Left kidney (tissue), 8 donors: ENCODE measurements at places on chromosomes 6 and 20. TPM values are rescaled to one million over a fixed set of nuclear protein-coding genes. Genes with fewer than 3 reads are reported as not detected.

Gene XKR7
- polyA plus RNA-seq: 0.35 TPM

DNA sequence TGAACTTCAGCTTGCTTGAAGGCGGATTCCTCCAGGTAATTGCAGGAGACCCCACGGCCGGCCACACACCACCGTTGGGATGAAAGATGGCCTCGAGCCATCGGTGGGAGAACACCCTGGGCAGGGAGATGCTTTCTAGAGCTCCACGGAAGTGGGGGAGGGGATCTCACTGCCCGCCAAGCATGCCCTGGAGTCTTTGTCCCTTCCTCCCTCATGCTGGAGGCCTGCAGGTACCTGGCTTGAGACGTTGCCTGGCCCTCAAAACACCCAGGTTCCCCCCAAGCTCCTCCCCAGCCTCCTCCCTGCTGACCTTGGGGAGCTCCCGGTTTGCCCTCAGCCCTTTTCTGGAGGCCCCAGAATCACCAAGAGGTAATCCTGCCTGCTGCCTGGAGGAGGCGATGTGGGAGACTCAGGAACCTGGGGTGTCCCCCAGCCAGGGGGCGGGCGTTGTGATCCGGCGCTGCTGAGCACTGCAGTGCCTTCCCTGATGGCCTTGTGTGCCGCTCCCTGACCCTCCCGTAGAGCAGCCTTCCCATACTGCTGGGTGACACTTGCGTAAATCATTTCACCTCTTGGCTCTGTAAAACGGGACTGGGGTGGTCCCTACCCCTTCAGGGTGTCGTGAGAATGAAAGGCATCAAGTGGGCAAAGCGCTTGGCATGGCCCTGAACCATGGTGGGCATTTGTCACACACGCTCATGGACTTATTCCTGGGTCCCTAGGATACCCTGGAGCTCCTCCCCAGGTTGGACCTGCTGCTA is 91.4 kb downstream of the CEBPB start:
- no peak for DNase-seq

GRCh38 chr20:24995741-24996448 is 3.3 kb upstream of the APMAP start:
- no peak for DNase-seq

- no peak for DNase-seq
These were observed 49.4 kb upstream of the FNDC1 start for GRCh38 chr6:159119791-159120190.

DNA sequence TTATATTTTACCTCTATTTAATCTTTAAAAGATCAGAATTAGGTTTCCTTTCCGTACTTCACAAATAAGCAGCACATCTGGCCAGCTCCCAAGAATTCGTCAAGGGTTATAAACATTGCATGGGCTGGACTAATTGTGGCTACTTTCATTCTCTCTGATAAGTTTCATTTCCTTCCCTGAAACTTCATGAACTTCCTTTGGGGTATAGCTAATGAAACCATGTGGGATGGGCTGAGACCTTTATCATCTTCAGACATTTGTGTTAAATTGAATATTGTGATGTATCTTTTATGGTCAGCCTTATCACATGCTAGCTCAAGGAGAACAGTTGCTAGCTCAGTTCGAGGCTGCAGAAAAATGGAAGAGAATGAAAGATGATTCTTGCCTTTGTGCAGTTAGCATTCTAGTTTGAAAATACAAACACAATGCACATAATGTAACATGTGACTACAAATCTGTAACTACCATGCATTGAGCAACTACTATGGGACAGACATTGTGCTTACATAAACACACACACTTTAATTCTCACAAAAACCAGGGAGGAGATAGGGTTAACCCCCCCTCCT is 1.7 kb upstream of the GMPR start:
- peak; percentile 82 for DNase-seq

- DNase-seq: no peak
These were observed 47.9 kb upstream of the SLC22A16 start for GRCh38 chr6:110524305-110524704.

- no peak for DNase-seq
These were observed 182.7 kb upstream of the OLIG3 start for GRCh38 chr6:137676888-137677287.

Gene SLC16A10
- polyA plus RNA-seq: 34.1 TPM

GRCh38 chr20:16641511-16642023 is 68.3 kb upstream of the KIF16B start:
- DNase-seq: peak; percentile 21

- DNase-seq: no peak
These were observed 209.1 kb upstream of the BMP2 start for GRCh38 chr20:6558341-6558740.

Gene SF3B5
- polyA plus RNA-seq: 108 TPM

Gene BNIP5
- 0.17 TPM for polyA plus RNA-seq

GRCh38 chr6:45667766-45668165 is 290.0 kb upstream of the SUPT3H start:
- DNase-seq: no peak

Gene GNAS-AS1
- polyA plus RNA-seq: 1.0 TPM

DNA sequence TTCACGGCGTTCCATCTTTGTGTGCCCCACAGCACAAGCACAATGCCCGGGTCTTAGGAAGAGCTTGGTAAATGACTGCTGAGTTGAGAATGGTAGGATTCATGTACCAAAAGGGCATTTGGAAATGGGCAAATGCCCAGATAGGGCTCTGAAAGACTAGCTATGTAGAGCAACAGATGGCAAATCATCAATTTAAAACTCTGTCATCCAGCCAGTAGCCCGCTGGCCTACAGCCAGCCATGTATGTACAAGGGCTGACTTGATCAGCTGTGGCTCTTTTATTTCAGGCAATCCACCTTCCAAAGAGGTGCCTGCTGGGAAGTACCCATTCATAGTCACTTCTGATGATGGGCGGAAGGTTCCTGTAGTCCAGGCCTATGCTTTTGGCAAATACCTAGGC is 35.1 kb downstream of the NT5E start:
- DNase-seq: no peak

DNA sequence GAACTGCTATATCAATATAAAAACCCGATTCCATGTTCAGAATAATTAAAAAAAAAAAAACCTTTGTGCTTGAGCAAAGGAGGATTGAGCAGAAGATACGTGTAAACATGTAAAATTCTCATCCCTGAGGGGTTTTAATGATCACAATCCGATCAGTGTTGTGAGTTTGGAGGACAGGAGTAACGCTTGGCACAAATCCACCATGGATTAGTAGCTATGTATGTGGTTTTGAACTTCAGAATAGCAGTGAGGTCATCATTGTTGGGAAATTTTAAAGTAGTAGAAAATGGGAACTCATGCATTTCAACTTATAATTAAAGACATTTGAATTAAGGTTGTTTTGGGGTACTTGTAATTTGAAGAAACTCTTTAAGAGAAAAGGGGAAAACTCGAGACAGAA is 203.2 kb downstream of the RPS12 start:
- DNase-seq: no peak

Gene PACRG
- 20.2 TPM for polyA plus RNA-seq

GRCh38 chr20:40309731-40310130 is 379.3 kb downstream of the MAFB start:
- no peak for DNase-seq

DNA sequence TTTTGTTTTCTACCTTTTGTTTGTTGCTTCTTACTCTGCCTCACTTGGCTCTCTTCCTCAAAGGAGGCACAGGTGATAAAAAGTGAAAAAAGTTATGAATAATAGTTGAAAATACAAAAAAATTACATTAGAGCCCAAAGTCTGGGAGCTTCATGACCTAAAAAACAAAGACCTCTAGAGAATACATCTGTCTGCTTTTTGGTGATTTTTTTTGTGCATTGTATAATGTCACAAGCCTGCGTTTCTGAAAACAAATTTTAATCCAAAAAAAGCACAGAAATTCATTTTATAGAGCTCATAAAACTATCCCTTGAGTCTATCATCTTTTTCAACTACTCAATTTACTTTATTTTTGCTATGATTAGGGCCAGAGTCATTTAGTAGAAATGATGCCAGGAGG is 41.4 kb upstream of the ARHGAP18 start:
- no peak for DNase-seq

Gene PHACTR3
- polyA plus RNA-seq: 12.4 TPM

DNA sequence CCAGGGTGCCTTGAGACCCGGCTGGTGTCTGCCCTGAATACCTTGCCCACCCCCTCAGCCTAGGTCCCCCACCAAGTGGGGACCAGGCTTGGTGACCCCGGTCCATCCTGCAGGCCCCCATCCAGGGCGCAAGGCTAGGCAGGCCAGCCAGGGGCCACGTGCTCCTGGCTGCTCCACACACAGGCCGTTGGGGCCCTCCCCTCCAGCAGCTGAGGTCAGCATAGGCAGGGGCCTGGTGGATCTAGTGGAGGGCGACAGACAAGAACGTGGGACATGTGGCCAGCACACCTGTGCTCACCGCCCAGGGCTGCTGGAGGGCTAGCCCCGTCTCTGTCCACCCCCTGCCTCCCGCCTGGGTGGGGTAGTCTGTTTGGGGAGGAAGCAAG is 7.5 kb upstream of the HRH3 start:
- no peak for DNase-seq

- DNase-seq: no peak
These were observed 37.1 kb downstream of the PHF3 start for GRCh38 chr6:63672582-63673129.

Gene PPP1R14C
- 21.6 TPM for polyA plus RNA-seq

Gene SPAG4
- polyA plus RNA-seq: 4.8 TPM

- DNase-seq: peak; percentile 27
These were observed 7.7 kb upstream of the ZNF334 start for GRCh38 chr20:46520976-46521579.

Gene DCDC2
- 136 TPM for polyA plus RNA-seq

GRCh38 chr6:77231438-77232305 is 231.6 kb downstream of the HTR1B start:
- no peak for DNase-seq

Gene SCGN
- polyA plus RNA-seq: 0.12 TPM

Gene OOEP
- polyA plus RNA-seq: not detected

Gene CALHM4
- 1.4 TPM for polyA plus RNA-seq

- no peak for DNase-seq
These were observed 210.6 kb upstream of the SOX4 start for GRCh38 chr6:21382821-21383449.

Gene GGTLC1
- polyA plus RNA-seq: not detected

DNA sequence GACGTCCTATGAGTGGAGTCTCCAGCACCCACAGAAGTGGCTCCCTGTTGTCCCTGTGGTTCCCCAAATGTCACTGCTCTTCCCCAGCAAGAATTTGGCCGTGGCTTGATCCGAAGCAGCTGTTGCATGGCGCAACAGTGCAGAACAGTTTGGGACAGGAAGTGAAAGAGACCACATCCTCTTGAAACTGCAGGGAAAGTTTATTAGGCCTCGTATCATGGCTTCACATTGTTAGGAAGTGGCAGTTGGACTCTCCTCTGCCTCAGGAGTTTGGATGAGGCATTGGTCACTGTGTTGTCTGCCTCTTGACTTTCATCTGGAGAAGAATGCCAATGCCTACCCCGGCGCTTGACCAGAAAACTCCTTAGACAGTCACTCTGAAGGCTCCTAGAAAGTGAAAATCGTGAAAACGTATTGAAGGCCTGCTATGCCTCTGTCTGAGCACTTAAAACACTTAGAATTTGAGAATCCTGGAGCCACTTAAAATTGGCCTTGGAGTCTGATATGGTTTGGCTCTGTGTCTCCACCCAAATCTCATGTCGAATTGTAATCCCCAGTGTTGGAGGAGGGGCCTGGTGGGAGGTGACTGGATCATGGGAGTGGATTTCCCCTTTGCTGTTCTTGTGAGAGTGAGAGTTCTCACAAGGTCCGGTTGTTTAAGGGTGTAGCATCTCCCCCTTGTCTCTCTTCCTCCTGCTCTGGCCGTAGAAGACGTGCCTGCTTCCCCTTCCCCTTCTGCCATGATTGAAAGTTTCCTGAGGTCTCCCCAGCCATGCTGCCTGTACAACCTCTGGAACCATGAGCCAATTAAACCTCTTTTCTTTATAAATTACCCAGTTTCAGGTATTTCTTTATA is 334.9 kb upstream of the JARID2 start:
- DNase-seq: no peak

GRCh38 chr6:41682497-41683272 is 44.4 kb downstream of the MDFI start:
- no peak for DNase-seq

Gene PAX1
- not detected for polyA plus RNA-seq

GRCh38 chr6:39268171-39268570 is 38.9 kb upstream of the KCNK5 start:
- DNase-seq: no peak

Gene TOX2
- 3.7 TPM for polyA plus RNA-seq

- no peak for DNase-seq
These were observed 139.4 kb downstream of the HS3ST5 start for GRCh38 chr6:114203460-114203859.

DNA sequence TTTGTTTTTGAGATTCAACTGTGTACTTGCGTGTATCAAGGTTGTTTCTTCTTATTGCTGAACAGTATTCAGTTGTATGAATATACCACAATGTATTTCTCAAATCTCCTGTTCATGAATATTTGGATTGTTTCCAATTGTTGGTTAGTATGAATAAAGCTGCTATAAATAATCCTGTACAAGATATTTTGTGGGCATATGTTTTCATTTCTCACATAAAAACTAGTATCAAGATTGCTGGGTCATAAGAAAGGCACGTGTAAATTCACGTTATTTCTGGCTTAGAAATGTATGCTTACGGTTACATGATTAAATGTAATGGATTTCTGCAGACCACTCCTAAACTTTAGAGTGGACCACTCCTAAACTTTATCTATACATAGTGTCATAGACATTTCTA is 96.6 kb downstream of the BTBD3 start:
- no peak for DNase-seq

DNA sequence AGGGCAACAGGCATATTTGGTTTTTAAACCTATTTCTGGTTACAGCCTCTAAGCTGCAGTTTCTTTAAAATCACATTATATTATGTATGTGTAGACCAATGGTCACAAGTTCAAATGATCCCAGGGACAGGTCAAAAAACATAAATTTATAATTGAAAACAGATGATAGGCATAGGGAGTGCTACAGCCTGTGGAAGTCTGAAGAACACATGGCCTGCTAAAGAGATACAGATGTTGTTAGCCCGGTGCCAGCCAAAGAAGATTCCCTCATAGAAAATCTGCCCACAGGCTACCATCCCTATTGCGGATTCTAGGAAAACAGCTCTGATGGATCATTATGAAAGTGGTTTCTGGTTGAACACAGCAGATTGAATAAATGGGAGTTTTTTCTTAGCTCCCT is 65.3 kb downstream of the NRSN1 start:
- DNase-seq: no peak

- DNase-seq: no peak
These were observed 11.7 kb upstream of the MAPK13 start for GRCh38 chr6:36118550-36119107.

- no peak for DNase-seq
These were observed 18.5 kb downstream of the GSTA4 start for GRCh38 chr6:52976591-52977035.

DNA sequence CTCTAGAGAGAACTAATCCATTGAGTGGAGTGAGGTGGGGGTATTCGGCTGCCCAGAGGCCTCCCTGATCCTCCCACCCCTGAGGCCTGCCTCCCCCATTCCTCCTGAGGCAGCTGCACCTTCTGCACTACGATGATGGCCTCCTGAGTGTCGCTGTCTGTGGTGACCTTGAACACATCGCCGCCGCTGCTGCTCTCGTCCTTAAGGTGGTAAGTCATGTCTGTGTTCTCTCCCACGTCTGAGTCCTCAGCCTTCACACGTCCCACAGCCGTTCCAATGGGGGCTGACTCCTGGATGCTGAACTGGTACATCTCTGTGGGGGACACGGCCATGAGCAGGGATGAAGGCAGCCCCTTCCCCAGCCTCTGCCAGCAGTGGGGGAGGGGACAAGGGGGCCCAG is 94.8 kb downstream of the CD40 start:
- no peak for DNase-seq
